ENCODE measurements at places on chromosomes 12 and 14.
A peak's percentile ranks its signal among the peaks of the same experiment; 100 is the strongest.

GRCh38 chr12:76038176-76038575 is 6.6 kb upstream of the PHLDA1 start:
- DNase-seq, result no peak

GRCh38 chr14:79278798-79279644 is 932.3 kb downstream of the DIO2 start:
- DNase-seq, result peak; percentile 58

- no peak for DNase-seq
Observed at GRCh38 chr14:69693145-69693544, 73.8 kb upstream of the SRSF5 start.

DNA sequence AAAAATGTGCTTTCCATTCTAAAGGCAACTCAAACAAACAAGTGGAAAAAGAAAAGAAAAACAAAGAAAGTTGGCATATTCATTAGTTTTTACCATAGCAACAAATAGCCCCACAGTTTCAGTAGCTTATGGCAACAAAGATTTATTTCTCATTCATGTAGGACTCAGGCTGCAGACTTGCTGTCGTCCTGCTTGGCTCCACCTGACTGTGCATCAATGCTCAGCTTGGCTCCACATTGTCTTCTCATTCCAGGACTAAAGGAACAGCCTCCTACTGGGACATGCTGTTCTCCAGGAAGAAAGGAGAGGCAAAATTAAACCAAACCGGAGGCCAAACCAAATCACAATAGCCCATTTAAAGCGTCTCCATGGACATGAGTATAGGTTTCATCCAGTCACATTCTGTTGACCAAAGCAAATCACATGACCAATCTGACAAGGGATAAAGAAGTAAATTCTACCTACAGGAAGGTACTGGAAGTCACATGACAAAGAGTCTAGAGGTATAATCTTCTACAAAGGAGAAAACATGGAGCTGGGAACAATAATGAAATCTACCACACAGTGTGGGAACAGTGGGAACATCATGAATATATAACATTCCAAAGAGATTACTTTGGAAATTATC is 222.5 kb downstream of the PIK3C2G start:
- DNase-seq, result no peak

DNA sequence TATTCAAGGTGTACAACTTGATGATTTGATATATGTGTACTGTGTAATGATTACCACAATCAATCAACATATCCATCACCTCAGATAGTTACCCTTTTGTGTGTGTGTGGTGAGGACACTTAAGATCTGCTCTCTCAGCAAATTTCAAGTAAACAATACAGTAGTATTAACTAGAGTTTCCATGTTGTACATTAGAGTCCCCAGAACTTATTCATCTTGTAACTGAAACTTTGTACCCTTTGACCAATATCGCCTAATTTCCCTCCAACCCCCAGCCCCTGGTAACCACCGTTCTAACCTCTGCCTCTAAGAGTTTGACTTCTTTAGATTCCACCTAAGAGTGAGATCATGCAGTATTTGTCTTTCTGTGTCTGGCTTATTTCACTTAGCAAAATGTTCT is 12.1 kb downstream of the ADCK1 start:
- DNase-seq, result no peak

GRCh38 chr12:48008950-48009349 is 4.7 kb upstream of the COL2A1 start:
- no peak for DNase-seq

DNA sequence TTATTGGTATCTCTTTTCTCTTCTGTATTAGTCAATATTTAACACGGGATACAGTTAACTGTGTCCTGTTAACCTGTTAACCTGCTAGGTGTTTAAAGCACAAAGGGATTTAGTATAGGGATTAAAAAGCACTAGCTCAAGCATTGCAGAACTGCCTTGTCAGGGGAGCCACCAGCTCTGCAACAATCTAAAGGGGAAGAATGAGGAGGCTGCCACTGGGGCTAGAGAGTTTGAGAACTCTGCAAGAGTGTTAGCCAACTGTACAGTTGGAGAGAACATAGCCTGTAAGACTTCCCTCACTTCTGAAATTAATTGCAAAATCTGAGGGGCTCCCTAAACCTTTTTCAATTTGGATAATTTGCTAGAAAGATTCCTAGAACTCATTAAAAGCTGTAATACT is 6.5 kb upstream of the VRK1 start:
- no peak for DNase-seq

GRCh38 chr12:89245090-89245489 is 107.2 kb downstream of the DUSP6 start:
- peak; percentile 60 for DNase-seq

GRCh38 chr12:123057513-123058265 is 77.2 kb downstream of the ARL6IP4 start:
- DNase-seq, result no peak

DNA sequence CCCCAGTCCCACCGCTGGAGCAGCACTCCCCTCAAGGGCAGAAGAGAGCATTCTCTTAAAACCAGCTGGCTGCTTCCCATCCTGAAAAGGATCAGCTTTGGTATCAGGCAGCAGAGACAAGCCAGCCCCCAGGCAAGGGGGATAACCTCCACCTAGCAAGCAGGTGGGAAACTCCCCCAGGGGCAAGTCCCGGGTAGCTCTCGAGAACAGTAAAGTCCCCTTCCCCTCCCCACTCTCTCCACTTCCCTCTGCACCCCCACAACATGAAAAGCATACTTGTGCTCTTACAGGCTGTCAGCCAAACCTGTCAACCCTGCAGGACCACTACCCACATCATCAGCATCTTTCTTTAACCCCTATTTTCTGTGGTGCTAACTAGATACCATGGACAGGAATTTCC is 254.0 kb downstream of the NTF3 start:
- DNase-seq, result no peak

- no peak for DNase-seq
Observed at GRCh38 chr14:61434311-61434710, 112.9 kb downstream of the PRKCH start.

- DNase-seq, result no peak
Observed at GRCh38 chr12:79769189-79769859, 78.6 kb upstream of the PAWR start.

Data from HS-5 (cell line).